D341Med (cell line): ENCODE measurements at places on chromosomes 4 and X.

- DNase-seq, result no peak
Measured at GRCh38 chr4:24551492-24552289, 32.7 kb downstream of the DHX15 start.

- DNase-seq, result no peak
Measured at GRCh38 chrX:31656013-31656412, 584.2 kb upstream of the FTHL17 start.

- DNase-seq, result no peak
Measured at GRCh38 chrX:23779025-23779424, 3.9 kb upstream of the SAT1 start.

DNA sequence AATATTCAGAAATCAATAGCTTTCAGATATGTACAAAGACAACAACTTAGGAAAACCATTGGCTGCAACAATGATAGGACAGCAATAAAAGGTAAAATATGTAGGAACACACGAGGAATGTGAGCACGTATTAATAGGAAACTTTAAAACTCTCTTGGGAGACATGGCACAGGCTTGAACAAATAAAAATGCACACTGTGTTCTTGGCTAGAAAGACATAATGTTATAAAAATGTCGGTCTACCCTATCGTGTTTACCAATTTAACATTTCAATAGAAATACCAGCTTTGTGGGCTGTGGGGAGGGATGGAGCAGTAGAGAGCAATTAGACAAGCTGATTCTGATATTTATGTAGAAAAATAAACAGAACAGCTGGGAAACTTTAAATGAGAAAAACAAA, 69.0 kb upstream of the FAM9B start:
- no peak for DNase-seq

- no peak for DNase-seq
Measured at GRCh38 chr4:40536032-40536431, 93.6 kb downstream of the RBM47 start.

GRCh38 chrX:7133050-7133440, 14.5 kb upstream of the STS start:
- no peak for DNase-seq

GRCh38 chrX:103614999-103615398, 7.2 kb downstream of the TCEAL3 start:
- DNase-seq, result no peak

- DNase-seq, result no peak
Measured at GRCh38 chr4:47525154-47525819, 40.2 kb downstream of the ATP10D start.

GRCh38 chr4:68249434-68249833, 3.9 kb upstream of the TMPRSS11B start:
- DNase-seq, result no peak

- DNase-seq, result no peak
Measured at GRCh38 chr4:116024954-116025708, 911.7 kb upstream of the NDST4 start.

GRCh38 chrX:25536307-25536970, 520.7 kb upstream of the ARX start:
- DNase-seq, result no peak

DNA sequence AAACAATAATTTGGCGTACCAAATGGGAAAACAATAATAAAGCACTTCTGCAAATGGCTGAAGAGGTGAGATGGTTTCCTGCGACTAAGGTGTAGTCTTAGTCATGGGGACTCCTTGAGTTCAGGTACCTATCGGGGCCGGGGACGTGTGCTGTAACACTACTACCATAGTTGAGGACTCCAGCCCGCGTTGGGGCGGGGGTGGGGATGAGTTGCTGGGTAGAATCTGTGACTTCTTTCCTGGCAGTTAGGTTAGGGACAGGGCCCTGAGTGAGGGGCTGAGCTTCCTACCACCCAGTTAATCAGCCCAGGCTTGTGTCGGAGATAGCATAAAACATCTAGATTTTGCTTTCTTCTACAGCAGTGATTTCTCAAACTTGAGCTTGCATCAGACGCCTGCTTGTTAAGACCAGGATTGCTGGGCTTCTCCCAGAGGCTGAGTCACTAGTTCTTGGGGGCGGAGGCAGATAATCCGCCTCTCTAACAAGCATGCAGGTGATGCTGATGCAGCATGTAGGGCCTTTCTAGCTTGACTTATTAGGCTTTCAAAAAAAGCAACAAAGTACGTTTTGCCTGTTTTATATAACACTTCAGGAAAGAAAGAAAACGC, 30.2 kb downstream of the RBBP7 start:
- peak; percentile 45 for DNase-seq
